GM04504 (cell line): ENCODE measurements at places on chromosomes 6 and 20.

DNA sequence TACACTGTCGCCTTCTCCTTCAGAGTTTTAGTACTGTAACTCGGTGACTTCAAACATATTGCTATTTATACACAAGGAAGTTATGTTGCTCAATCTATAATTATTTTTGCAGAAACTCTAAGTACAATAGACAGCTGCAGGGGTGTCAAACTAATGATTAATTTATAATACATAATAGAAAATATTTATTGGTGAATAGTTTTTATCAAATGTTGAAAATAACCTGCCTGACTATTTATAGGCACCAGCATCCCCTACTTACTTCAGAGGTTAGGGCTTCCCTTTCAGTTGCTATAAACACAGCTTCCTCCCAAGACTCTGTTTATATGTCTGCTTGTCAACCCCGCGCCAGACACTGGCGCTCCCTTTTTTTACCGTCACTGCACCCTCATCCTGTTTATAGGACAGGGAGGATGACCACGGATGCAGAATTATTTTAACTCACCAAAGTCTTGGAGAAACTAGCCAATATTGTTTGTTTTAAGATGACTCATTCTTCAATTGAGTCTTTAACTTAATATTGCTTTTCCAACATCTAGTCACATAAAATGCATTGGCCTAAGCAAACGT is 225.0 kb downstream of the ALDH8A1 start:
- DNase-seq, result no peak

GRCh38 chr6:131062241-131063027 is 611 bp downstream of the EPB41L2 start:
- DNase-seq, result no peak

GRCh38 chr20:5996765-5997164 is 46.3 kb downstream of the MCM8 start:
- no peak for DNase-seq

DNA sequence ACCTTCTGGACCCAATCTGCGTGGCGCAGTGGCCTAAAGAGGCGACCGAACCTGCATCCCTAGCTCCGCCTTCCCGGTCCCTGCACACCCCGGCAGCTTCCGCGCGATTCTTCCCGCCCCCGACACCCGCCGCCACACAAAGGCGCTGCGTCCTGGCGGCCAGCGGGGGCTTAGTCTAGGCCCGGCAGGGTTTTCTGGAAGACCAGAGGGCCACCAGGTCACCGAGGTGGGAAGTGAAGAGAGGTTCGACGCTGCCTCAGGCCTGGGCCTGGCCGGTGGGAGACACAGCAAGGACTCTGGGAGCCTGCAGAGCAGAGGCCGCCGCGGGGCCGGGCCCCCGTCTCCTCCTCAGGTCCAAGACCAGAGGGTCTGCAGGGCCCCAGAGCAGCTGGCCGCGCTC is 154.9 kb downstream of the OR2B2 start:
- DNase-seq, result no peak

- DNase-seq, result no peak
These were observed 54.8 kb downstream of the CAP2 start for GRCh38 chr6:17448165-17448564.

- no peak for DNase-seq
These were observed 1.3 kb downstream of the TRIM26 start for GRCh38 chr6:30211899-30212298.

GRCh38 chr20:15930311-15931305 is 642.6 kb downstream of the KIF16B start:
- peak; percentile 37 for DNase-seq

DNA sequence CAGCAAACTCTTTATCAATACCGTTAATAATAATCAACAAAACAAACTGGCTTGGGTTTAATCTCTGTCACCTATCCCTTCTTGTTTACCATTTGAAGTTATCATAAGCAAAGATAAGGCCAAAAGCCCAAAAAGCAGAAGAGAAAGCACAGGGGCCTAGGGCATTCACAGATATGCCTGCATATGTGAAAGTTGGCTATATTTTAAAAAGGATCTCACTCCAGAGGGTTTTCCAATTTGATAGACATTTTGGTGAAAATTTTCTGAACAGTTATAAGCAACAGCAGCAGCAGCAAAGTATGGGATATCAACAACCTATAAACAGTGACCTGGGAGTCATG is 101.1 kb downstream of the ATXN1 start:
- DNase-seq, result no peak

GRCh38 chr20:2626853-2627541 is 25.4 kb upstream of the NOP56 start:
- peak; percentile 36 for DNase-seq

GRCh38 chr20:58568126-58568482 is 52.9 kb upstream of the APCDD1L start:
- no peak for DNase-seq

DNA sequence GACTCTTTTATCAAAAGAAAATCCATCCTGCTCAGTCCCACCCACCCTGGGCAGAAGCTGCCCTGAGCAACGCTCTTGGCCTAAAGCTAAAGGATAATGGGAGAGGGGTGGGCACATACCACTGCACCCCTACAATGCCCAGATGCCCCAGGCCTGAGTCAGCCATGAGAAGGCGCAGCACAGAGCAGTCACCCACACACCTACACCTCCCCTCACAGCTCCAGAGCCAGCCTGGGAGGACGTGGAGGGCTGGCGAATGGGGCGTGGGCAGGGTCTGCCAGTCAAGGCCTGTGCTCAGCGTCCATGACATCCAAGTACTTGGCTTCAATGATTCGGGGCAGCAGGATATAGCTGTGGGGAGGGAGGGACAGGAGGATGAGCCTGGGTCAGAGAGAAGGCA is 11.5 kb downstream of the SLC4A11 start:
- DNase-seq, result no peak

GRCh38 chr6:14674458-14674857 is 556.9 kb downstream of the CD83 start:
- DNase-seq, result no peak

GRCh38 chr6:26221186-26221585 is 134.0 kb downstream of the HFE start:
- DNase-seq, result no peak

DNA sequence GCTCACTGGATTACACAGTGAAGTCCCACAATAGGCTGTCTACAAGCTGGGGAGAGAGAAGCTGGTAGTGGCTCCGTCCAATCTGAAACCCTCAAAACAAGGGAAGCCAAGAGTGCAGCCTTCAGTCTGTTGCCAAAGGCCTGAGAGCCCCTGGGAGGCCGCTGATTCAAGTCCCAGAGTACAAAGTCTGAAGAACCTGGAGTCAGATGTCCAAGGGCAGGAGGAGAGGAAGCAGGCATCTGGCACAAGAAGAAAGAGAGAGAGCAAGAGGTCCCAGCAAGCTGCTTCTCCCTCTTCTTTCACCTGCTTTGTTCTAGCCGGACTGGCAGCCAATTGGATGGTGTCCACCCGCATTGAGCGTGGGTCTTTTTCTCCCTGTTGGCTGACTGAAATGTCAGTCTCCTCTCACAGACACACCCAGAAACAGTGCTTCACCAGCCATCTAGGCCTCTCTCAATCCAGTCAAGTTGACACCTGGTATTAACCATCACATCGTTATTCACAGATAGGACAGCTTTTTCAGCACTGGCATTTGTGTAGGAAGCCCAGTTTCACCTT is 51.2 kb downstream of the CRYBG1 start:
- DNase-seq, result no peak

- DNase-seq, result no peak
These were observed 35.8 kb downstream of the ZBTB46 start for GRCh38 chr20:63795178-63795830.

DNA sequence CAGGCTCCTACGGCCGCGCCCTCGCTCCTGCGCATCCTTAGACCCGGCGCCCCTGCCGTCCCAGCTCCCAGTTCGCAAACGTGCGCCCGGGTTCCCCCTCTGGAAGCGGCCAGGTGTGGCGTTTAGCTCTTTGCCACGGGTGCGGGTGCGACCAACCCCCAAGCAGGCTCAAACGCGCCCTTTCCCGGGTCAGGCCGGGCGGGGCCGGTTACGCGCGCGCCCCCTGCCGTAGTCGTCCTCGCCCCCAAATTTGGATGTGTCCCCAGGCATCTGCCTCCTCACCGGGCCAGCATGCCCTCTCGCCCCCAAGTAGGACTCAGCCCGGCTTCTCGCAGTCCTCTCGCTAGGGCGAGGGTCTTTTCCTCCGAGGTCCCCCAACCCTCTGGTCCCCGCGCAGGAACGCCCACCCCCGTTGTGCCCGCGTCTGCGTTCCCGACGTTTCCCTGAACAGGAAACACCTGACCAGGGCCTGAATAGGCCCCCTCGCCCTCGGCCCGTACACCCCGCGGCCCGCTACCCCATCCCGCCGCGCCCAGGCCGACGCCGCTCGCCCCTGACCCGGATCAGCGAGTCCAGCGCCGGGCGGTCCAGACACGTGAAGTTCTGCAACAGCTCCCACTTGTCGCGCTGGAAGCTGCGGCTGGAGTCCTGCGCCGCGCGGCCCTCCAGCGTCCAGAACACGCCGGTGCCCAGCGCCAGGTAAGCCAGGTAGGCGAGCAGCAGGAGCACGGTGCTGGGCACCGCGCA is 520 bp downstream of the KCNK17 start:
- no peak for DNase-seq

DNA sequence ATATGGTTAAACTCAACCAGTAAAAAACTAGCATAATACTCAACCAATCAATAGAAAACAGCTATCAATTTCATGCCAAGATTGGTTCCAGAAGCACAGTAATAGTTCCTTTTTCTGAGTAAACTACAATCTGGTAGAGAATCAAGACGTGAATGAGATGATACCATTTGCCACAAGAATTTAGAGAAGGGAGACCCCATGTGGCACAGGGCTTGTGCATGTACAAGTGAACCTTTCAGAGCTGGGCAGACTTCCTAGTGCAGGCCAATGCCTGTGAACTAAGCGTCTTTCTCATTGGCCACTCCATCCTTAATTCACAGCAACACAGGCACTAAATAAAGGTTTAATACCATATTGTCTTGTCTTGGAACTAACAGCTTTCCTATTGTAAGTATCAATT is 213.5 kb downstream of the RFPL4B start:
- DNase-seq, result no peak

DNA sequence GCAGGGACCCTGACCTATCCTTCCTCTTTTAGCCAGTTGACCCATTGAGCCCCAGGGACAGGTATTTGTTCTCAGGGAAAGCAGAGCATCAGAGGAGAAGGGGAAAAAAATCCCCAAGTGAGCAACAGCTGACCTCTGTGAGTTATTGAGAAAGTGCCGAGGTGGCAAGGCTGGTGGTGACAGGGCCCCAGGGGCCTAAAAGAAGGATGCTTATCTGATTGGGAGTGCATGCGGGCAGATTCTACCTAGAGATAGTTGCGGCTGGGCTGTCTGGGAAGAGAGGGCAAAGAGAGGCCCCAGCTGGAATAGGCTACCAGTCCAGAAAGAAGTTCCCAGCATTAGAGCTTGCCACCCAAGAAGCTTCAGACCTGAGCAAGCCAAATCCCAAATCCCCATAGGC is 26.5 kb upstream of the MAFB start:
- DNase-seq, result no peak

DNA sequence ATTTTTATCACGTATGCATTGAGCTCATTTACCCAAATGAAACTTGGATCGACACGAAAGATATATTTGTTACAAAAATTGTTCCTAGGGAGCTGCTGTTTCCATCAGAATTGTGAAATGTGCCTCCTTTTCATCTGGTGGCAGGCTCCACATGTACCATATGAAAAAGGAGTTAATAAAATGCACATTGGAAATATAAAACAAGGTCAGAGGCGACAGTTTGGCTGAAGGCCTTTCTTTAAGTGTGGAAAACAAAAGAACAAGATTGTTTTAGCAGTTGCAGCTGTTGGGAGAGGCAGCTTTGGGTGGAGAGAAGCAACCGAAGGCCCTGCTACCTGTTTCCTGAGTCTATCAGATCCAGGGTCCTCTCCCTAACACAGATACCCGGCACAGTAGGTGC is 334.5 kb upstream of the NT5E start:
- DNase-seq, result no peak

DNA sequence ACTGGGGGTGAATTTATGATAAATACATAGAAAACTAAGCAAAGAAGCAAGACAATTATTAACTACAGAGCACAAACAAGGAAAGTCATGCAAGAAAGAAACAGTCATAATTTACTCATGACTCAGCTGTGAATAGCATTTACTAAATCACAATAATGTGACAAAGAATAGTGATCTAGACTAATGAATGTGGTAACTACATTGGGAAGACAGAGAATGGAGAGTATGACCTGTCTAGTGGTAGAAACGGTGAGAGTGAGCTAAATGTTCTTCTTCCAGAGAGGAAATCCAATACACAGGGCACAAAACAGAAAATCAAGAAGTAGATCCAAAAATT is 153.5 kb upstream of the DST start:
- no peak for DNase-seq

GRCh38 chr6:45870531-45870930 is 145.1 kb downstream of the CLIC5 start:
- DNase-seq, result no peak

DNA sequence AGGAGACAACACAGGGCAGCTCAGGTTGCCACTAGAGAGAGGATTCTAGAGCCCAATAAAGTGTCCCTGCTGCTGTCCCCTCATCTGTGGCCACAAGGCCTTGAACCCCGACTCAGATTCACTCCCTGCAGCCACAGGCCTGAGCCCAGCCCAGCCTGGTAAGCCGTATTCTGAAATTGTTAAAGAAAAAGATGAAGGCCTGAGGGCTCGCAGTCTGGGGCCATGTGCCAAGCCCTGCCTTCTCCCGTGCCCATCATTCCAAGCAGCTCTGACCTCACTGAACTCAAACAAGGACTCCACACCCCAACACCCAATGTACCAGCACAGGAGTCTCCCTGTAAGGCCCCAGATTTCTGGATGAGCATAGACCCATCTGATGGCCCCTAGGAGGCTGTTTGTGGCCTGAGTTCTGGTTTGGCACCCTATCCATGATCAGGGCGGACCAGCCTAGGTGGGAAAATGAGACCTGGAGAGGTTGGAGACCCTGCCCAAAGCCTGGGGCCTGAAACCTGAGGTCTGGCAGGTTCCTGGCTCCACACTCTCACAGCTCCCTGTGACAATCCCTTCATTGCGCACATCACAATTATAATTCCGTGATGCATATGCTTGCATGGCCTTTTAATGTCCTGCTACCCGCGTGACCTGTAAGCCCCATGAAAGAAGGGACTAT is 62.0 kb upstream of the TOP1 start:
- DNase-seq, result no peak

- DNase-seq, result no peak
These were observed 28.6 kb upstream of the PBOV1 start for GRCh38 chr6:138246650-138247440.

DNA sequence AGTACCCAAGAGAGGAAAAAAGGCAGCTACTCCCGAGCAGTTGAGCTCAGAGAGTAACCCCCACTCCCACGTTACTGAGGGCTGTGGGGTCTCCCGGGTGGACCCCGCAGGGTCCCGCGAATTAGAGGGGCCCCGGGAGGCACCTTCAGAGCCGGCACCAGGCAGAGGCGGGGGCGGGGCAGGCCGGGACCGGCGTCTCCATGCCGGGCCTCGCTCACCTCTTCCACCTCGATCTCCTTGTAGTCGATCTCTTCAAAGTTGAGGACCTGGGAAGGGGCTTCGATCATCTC is 381 bp downstream of the MAP3K7 start:
- DNase-seq, result no peak

GRCh38 chr6:44373787-44374186 is 13.7 kb upstream of the CDC5L start:
- no peak for DNase-seq

GRCh38 chr20:5657190-5657875 is 92.9 kb upstream of the SHLD1 start:
- DNase-seq, result peak; percentile 98

GRCh38 chr20:37346535-37347346 is 801 bp downstream of the SRC start:
- DNase-seq, result no peak

- no peak for DNase-seq
These were observed 30.2 kb downstream of the FAM50B start for GRCh38 chr6:3879194-3879952.
